CD4-positive, alpha-beta T cell treated with Interleukin-15 for 1 hour (primary cell): ENCODE measurements at places on chromosomes 3 and 15.

GRCh38 chr3:34020726-34021680, 222.6 kb downstream of the PDCD6IP start:
- DNase-seq: no peak

DNA sequence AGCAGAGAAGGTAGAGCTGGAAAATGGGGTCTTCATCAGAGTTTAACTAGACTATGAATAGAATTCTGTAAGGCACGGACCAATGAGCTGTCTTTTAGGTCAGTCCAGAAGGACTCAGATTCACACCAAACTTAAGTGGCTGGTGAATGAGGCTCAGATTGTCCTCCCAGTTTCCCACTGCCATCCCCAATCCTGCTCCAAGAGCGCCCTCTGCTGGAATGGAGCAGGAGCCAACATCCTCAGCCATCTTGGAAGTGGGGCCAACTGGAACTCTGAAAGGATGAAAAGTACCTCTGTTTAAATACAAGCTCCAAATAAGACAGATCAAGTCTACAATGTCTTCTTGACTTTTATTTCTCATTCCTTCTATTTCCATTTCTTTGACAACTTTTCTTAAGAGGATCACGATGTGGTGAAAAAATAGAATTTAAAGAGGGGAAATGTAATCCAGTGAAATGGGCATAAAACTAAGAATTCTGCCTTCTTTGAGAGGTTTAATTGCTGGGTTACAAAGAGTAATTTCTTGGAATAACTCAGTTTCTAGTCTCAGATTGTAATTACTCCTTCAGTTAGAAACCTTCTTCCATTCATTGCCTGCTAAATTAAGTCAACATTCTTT, 217.1 kb upstream of the TPRG1 start:
- peak; percentile 77 for DNase-seq

DNA sequence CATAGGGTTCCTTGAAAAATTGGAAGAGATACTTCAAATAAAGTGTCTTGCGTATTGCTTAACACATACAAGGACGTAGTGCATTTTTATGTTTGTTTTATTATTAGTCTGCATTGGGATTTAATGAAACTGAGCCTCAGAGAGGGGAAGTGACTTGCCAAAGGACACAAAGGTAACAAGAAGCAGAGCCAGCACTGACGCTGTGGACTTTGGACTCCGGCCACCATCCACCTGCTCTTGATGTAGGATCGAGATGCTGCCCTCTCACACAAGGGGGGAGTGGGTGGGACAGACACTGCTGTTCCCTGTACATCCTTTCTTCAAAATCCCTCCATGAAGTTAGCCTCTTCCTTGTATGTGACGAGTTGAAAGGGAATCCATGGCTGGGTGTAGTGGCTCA, 435.4 kb upstream of the RGMA start:
- DNase-seq: no peak

DNA sequence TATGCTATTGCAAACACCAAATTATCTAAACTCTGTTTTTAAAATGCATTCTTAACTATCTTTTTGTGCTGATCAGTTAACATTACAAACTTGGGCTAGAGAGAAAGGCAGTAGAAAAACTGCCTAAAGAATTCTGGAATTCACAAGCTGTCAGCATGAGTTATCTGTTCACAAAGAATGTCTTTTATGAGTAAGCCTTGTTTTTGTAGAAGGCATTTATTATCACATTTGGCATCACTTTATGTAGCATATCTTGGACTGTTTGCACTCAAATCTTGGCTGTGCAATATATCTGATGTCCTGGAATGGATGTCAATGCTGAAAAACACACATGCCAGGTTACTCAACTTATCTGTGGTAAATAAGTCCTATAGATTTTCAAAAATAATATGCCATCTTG, 15.5 kb upstream of the BCHE start:
- DNase-seq: no peak

- DNase-seq: no peak
Measured at GRCh38 chr3:9224490-9224889, 25.0 kb downstream of the SRGAP3 start.

DNA sequence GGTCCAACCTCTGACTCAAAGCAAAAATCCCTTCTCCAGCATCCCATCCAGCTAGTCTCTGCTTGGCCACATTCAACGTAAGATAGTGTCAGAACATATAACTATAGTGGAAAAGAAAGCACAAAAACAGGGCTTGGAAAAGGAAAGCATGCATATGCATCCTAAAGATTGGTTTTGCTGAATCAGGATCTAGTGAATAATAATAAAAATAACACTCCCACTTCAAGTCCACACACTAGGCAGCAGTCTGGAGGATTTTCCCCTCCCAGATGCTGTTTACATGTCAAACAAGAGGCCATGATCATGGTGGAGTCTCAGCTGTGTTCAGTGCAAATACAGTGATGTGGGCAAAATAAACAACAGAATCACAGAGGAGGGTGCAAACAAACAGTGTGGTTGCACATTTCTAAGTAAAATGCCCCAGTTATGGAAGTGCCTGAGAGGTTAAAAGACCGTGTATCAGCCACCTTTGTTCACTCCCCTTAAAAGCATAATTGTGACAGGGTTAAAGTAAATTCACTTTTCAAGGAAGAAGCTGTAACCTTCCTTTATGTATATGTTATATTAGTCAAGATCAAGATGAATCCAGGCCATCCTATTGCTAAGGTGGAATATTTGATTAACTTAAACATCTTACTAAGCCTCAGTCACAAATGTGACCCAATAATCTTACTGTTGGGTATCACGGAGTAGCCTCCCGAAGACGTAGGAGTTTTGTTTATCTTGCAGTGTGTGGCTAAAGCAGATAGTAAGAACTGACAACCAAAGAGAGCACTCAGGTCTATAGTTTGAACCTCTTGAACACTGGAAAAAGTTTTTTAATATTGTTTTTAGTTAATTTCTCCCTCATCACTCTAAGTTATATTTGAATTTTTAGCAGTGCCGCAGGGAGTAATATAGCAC, 424.5 kb downstream of the SOX2 start:
- DNase-seq: no peak

- DNase-seq: no peak
Measured at GRCh38 chr15:36177590-36178302, 401.7 kb upstream of the CDIN1 start.

DNA sequence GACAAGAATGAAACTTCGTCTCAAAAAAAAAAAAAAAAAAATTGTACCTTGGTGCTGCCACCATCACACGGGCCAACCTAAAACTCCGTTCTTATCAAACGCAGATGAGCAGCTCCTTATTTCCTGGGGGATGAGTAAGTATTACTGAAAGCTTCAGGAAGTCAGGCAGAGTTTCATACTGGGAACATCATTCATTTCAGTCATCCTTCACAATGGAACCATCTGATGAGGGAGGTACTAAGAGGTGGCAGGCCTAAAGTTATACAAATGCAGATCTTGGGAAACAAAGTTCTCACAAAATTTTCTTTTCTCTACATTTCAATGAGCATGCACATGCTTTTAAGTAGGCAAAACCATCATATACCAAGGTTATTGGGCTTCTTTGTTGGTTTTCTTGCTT, 636.0 kb upstream of the LMCD1 start:
- no peak for DNase-seq

DNA sequence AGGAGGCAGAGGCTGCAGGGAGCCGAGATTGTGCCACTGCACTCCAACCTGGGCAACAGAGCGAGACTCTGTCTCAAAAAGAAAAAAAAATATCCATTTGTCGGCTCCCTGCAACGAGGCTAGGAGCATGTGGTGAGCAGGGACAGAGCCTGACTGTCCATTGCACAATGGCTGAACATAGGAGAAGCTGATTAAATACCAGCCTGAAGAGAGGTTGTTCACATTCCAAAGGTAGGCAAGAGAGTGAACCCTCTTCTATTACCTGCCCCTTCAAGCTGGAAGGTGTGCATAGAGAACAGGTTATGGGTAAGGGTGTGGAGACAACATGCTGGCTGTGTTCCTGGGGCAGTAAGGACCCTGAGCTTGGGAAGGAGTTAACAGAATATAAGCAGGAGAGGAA, 78.7 kb downstream of the DAPK2 start:
- DNase-seq: no peak

GRCh38 chr3:173703771-173704170, 306.2 kb downstream of the NLGN1 start:
- DNase-seq: no peak

- no peak for DNase-seq
Measured at GRCh38 chr15:41891226-41891625, 2.6 kb downstream of the SPTBN5 start.

GRCh38 chr3:102085431-102086176, 236.3 kb downstream of the NFKBIZ start:
- DNase-seq: no peak

- no peak for DNase-seq
Measured at GRCh38 chr3:111812701-111813100, 46.4 kb upstream of the PHLDB2 start.

GRCh38 chr3:113812854-113813253, 25.7 kb upstream of the GRAMD1C start:
- DNase-seq: no peak

DNA sequence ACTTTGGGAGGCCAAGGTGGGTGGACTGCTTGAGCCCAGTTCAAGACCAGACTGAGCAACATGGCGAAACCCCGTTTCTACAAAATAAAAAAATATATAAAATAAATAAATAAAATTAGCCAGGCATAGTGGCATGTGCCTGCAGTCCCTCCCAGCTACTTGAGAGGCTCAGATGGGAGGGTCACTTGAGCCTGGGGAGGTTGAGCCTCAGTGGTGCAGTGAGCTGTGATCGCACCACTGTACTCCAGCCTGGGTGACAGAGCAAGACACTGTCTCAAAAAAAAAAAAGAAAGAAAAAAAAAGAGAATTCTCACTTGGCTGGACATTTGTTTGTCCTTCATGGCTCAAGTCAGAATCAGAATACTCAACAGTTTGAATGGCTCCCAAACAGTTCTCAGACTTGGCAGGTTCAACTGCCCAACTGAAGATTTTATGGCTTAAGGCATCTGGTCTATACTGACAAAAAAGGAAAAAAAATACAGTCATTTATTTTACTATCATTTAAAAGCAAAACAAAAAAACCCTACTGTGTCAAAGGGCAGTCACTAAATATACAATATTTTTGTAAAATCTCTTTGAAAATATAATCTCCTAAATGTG, 106.6 kb downstream of the FBXL22 start:
- DNase-seq: no peak

DNA sequence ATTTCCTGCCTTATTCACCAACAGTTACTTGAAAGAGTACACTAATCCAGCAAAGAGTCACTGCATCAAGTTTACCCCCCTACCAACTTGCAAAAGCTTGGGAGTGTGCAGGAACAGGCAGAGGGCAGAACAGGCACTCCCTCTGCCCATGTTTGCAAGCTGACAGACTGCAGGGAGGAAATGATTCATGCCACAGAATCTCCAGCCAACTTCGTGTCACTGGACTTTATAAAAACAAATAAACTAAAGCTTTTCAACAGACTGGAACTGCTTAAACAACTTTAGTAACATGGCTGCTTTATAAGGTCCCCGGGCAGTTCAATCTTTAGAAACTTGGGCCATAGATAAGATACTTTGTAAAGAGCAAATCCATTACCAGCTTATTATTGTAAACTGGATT, 129.5 kb downstream of the THRB start:
- no peak for DNase-seq

DNA sequence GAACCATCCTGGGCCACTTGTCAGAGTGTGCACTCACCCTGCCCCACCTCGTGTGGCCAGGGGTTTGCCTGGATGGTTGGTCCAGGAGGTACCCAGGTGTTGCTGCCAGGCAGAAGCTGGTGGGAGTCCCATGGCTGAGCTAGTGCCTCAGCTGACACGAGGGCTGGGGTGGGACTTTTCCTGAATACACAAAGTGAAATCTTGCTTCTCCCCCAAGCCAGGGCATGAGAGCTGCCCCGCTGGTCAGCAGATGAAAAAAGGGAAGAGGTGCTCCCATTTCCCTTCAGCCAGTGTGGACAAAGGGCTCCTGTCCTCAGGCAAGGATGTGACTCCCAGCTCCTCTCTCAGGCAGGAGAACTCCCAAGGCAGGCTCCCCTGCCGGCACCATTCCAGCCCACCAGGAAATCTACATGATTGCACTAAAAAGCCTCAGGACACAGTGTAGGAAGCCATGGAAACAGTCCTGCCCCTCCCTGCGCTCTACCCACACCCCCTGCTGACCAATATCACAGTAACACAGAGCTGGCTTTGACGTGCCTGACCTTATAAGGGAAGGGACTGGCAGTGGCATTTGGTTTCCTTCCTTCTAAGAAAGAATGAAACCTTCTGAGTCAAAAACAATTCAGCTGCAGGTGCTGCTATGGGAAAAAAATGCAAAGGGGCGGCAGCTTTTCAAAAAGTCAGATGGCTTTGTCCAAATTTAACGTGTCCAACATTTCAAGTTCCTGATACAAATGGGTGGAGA, 33.9 kb downstream of the MYO5C start:
- peak; percentile 67 for DNase-seq

DNA sequence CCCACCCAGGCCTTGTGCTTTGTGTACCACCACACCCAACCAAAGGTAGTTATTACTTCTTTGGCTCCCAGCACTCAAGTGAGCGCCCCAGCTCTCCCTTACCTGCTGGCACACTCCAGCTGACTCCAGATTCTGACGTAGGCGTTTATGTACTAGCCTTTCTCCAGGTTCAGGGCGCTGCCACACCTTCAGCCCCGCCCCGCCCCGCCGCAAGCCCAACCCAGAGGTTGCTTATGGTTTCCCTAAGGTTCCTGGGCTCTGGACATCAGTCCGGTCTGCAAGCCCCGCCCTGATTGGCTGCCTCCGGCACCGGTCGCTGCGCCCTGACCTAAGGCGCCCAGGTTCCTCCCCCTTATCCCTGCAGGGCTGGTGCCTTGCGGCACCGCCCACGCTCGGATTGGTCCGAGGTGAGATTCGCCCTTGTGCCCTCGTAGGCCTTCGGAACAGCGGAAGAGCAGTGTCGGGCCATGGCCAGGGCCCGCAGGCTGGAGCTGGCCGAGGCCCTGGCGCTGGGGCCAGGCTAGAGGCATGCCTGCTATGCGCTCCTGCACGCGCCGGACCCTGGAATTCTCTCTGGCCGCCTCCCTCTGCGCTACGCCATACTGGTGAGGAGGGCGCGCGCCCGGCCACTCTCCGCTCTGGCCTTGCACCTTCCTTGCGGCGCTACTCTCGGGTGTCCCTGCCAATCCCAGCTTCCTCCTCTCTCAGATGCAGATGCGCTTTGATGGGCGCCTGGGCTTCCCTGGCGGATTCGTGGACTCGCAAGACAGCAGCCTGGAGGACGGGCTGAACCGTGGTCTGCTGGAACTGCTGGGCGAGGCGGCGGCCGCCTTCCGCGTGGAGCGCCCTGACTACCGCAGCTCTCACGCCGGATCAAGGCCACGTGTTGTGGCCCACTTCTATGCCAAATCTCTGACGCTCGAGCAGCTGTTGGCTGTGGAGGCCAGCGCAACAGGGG, 19.8 kb upstream of the NUDT16 start:
- peak; percentile 85 for DNase-seq

DNA sequence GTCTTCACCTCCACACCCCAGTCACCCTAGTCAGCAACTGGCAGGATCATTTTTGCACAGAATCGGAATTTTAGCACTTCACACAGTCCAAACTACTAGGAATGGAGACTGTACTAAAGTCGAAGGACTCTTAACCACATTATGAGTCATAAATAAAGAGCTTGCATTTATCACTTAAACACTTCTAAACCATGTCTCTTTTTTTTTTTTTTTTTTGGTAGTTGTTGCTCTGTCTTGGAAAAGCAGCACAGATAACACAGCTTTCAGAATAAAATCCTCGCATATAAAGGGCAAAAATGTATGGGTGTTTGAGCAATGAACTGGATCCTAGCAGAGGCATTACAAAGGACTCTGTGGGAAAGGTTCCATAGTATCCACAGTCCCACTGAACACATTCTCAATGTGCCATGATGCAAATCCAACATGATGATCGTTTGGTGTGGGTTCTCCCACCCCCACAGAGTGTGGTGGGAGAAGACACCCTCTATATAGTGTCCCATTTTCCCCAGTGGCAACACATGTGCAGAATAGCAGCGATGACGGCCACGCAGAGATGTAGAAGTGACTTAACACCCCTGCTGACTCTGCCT, 47.1 kb downstream of the FOXP1 start:
- DNase-seq: no peak
